ENCODE measurements at places on chromosomes 12 and 14.

DNA sequence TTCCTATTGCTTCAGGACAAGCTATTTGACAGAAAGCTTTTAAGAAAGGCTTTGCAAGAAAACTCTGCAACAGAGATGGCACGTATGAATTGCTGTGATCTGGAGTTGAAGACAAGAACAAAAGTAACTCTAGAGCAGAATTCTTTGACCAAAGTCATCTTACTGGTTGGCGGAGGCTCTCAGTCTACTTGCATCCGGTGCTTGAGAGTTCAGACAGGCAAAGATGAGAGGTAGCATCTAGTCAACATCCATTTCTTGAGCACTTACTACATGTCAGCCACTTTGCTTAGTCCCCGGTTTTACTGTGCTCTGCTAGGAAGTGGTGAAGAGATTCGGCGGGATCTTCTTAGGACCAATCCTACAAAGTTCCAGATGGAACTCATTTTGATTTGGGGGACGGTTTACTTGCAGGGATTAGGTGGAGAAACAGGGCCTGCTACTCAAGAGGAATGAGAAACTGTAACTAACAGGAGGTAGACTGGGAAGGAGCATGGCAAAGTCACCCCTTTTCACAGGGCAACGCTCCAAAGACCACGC is 404 bp upstream of the CCDC91 start:
- DNase-seq: no peak

GRCh38 chr14:81681541-81681940 is 147.9 kb upstream of the SEL1L start:
- no peak for DNase-seq

DNA sequence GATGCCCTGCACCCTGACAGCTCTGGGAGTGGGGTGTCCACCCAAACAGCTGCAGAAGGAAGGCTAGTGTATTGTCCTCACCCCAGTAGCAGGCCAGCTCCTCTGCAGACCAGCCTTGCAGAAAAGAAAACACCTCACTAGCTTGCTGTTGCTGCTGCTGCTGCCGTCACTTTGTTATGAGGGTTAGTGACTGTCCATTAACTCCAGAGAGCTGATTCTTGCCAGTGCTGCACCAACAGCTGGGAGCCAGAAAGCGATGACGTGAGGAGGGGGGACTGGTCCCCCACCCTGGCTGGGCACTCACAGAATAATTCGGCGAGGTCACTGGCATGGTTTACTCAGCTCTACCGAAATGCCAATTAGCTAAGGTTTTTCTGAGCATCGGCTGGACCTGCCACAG is 2.8 kb downstream of the SYNDIG1L start:
- no peak for DNase-seq

GRCh38 chr12:88243982-88244381 is 101.9 kb downstream of the TMTC3 start:
- DNase-seq: no peak

DNA sequence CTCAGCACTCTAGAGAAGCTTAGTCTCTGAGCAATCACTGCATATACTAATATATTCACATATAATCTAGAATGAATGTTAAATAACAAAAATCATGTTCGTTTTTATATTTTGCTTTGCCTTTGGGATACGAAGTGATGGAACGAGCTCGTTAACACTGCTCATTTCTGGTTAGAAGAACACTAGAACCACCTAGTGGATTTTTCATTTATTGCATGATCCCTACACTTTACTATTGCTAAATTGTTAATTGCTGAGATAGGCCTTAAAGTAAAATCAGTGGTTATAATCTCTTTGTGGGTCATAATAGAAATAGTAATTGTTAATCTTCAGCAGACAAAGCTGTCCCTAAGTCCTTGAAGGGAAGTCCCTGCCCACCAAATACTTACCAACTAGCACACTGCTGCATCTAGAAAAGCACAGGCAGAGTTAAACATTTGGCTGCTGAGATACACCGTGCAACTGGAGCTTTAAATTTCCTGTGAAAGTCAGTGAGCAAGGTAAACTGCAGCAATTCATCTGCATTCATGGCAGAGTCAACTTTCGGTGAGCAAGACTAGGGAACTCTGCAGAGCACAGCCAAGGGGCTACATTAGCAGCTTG is 353.7 kb downstream of the APAF1 start:
- peak; percentile 52 for DNase-seq

- DNase-seq: no peak
These were observed 356.0 kb downstream of the BCL11B start for GRCh38 chr14:98916036-98916435.

DNA sequence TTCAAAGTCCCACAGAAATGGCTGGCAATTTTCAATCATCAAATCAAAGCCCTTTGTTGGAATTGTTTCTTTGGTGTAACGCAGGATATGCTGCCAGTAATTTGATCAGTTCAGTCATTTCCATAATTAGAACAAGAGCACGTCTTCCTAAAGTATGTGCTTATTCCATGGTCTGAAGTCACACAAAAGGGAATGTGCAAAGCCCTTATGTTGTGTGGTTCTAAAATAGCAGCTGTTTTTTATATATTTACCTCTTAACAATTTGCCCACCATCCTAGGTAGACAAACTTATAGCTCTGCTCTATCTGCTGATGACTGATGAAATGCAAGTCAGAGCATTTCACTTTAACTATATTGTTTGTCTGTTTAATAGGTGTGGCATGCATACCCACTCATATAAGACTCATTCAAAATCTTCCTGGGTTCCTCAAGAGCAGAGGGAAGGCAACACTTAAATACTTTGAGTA is 176.1 kb upstream of the SLC38A2 start:
- DNase-seq: no peak

- no peak for DNase-seq
These were observed 138.4 kb downstream of the STXBP6 start for GRCh38 chr14:24911324-24912109.

- no peak for DNase-seq
These were observed 32.9 kb downstream of the C14orf132 start for GRCh38 chr14:96072076-96072475.

DNA sequence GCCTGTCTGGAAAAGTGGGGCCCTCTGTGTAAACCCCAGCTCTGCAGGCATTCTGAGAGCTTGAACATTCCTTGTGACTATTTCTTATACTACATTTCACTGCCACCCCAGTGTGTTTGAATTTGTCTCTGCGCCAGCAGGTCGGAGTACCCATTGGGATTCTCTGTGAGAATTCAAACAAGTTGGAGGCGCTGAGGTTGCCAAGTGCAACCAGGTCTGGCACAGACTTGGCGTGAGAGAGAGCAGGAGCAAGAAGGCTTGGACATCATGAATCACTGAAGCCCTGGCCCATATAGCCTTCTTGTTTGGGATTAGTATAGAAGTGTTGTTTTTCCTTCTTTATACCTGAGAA is 33.0 kb upstream of the ATP2A2 start:
- DNase-seq: no peak
